ENCODE measurements at places on chromosomes 2 and 18. TPM values are rescaled to one million over a fixed set of nuclear protein-coding genes. Genes with fewer than 3 reads are reported as not detected.

GRCh38 chr18:31774962-31775361 lies 14.3 kb upstream of the SLC25A52 start:
- no peak overlapping the region for H3K4me3 ChIP-seq
- H3K27ac ChIP-seq = no peak overlapping the region
- no peaks in the 10 kb centered on the region for H3K4me1 ChIP-seq
- DNase-seq = no peak

DNA sequence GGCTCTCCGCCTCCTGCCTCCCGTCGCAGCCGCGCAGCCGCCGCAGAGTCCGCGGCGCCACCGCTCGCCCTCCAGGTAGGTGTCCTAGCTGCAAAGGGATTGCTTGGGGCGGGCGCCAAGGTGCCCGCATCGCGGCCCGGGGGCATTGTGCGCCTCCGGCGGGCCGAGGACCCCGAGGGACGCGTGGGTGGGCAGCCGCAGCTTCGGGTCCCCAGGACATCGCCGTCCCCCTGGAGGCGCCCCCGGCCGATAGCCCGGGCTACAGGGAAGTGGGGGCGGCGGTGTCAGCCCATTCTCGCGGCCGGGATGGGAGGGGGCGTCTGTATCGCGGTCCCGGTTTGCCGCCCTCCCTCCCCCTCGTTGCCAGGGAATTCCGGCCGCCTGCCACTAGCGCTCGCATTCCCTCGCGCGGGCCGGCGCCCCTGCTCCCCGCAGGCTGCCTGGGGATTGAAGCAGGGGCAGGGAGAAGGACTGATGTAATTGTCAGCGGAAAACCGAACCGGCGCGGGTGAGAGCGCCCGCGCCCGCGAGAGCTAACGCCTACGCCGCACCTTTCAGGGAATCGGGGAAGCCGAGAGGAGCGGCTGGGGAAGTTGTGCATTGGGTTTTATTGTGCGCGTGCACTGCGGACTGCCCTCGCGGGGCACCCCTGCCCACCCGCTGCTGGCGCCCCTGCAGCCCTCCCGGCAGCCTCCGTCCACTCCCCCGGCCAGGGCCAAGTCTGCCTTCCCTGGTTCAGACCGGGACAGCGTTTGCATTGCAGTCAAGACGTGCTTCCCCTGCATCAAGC lies 483 bp downstream of the OSBPL6 start:
- peaks cover 42% of the 10 kb centered on the region for H3K27me3 ChIP-seq
- H3K4me3 ChIP-seq = peak overlapping the region; percentile 48
- no peak overlapping the region for H3K27ac ChIP-seq
- no peaks in the 10 kb centered on the region for H3K36me3 ChIP-seq
- H3K4me1 ChIP-seq = peaks cover 19% of the 10 kb centered on the region

GRCh38 chr18:63158676-63159291 lies 160.8 kb downstream of the BCL2 start:
- peaks cover 2% of the 10 kb centered on the region for H3K36me3 ChIP-seq
- peak; percentile 80 for DNase-seq
- H3K4me1 ChIP-seq = peaks cover 98% of the 10 kb centered on the region
- H3K27ac ChIP-seq = peak overlapping the region; percentile 97
- H3K4me3 ChIP-seq = no peak overlapping the region
- H3K27me3 ChIP-seq = no peaks in the 10 kb centered on the region

DNA sequence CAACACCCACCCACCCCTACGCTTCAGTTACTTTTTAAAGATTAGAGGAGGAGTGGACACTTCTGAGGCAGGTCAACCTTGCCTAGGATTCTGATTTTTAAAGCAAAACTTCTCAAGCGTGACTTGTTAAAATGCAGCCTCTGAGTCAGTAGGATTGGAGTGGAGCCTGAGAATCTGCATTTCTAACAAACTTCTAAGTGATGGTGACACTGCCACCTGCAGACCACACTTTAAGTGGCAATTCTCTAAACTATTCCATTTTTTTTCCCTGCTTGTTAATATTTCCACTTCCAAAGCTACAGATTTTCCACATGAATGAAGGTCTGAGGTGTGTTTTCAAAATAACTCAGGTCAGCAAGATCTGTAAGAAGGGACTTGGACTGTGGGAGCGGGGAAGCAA lies 171.1 kb upstream of the CCDC150 start:
- H3K27ac ChIP-seq = no peak overlapping the region
- H3K36me3 ChIP-seq = no peaks in the 10 kb centered on the region
- DNase-seq = no peak
- no peak overlapping the region for H3K4me3 ChIP-seq
- H3K4me1 ChIP-seq = peaks cover 4% of the 10 kb centered on the region

GRCh38 chr18:58161659-58162058 lies 117.6 kb downstream of the NEDD4L start:
- H3K4me1 ChIP-seq = no peaks in the 10 kb centered on the region
- no peak for DNase-seq
- no peaks in the 10 kb centered on the region for H3K36me3 ChIP-seq

DNA sequence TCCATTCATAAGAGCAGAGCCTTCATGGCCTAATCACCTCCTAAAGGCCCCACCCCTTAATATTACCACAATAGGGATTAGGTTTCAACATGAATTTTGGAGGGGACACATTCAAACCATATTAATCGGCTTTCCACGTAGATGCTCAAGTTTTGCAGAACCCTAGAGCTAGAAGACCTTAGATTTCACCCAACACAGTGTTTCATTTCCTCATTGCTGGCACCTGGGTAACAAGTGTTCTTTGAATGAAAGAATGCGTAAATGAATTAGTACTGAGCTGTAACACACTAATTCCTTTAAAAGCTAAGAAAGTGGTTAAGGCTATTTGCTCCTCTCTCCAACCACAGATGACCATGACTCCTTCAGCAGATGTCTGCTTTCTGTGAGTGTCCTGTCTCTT lies 252.5 kb downstream of the SMAD2 start:
- peak overlapping the region; percentile 42 for H3K27ac ChIP-seq
- no peaks in the 10 kb centered on the region for H3K36me3 ChIP-seq
- H3K27me3 ChIP-seq = no peaks in the 10 kb centered on the region
- DNase-seq = no peak
- no peak overlapping the region for H3K4me3 ChIP-seq
- peaks cover 29% of the 10 kb centered on the region for H3K4me1 ChIP-seq

DNA sequence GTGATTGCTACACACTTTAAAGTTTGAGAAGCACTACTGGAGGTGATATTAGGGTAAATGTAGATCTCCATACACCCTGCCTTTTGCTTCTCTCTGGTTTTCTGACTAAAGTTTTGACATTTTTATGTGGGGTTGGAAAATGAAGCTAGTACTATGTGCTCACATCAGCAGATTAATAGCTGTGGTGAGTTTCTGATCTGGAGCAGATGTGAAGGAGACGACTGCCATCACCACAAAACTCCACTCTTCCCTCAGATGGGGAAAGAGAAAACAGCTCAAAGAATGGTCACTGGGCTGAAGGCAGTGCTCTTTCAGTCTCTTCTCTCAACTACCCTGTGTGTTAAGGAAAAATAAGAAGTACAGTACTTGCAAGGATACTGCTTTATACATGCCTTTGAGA lies 37.2 kb downstream of the PLEKHA3 start:
- H3K4me1 ChIP-seq = no peaks in the 10 kb centered on the region
- no peaks in the 10 kb centered on the region for H3K27me3 ChIP-seq
- no peak overlapping the region for H3K27ac ChIP-seq
- H3K36me3 ChIP-seq = peaks cover 2% of the 10 kb centered on the region
- H3K4me3 ChIP-seq = no peak overlapping the region
- no peak for DNase-seq

The IL36G gene
- total RNA-seq = not detected

The SP110 gene
- total RNA-seq = 280 TPM

DNA sequence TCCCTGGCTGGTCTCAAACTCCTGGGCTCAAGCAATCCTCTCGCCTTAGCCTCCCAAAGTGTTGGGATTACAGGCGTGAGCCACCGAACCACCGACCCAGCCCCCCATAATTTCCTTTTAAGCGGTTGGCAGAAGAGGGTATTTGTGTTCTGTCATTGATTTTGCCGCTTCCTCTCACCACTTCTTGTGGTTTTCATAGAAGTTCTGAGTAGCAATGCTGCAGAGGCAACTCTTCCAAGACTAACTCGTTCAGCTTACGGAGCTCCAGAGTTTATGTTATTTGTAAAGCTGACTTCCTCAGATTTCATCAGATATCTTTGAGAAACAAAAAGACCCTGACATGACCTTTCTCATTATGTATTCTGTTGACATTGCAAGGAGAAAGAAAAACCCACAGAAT lies 261.4 kb upstream of the KCNJ3 start:
- no peak for DNase-seq
- H3K36me3 ChIP-seq = no peaks in the 10 kb centered on the region
- no peak overlapping the region for H3K4me3 ChIP-seq
- no peaks in the 10 kb centered on the region for H3K27me3 ChIP-seq

The MARCHF4 gene
- not detected for total RNA-seq

- H3K36me3 ChIP-seq = no peaks in the 10 kb centered on the region
- no peaks in the 10 kb centered on the region for H3K4me1 ChIP-seq
- H3K27me3 ChIP-seq = no peaks in the 10 kb centered on the region
- no peak for DNase-seq
Measured at GRCh38 chr18:74622072-74622471, 24.4 kb downstream of the ZNF407 start.

- no peak for DNase-seq
- no peaks in the 10 kb centered on the region for H3K36me3 ChIP-seq
- H3K4me3 ChIP-seq = no peak overlapping the region
- no peaks in the 10 kb centered on the region for H3K4me1 ChIP-seq
Measured at GRCh38 chr2:122515731-122516290, 760.4 kb downstream of the TSN start.

GRCh38 chr2:147353072-147353381 lies 491.8 kb upstream of the ACVR2A start:
- no peaks in the 10 kb centered on the region for H3K27me3 ChIP-seq
- no peak for DNase-seq
- no peak overlapping the region for H3K27ac ChIP-seq
- no peaks in the 10 kb centered on the region for H3K36me3 ChIP-seq
- H3K4me1 ChIP-seq = no peaks in the 10 kb centered on the region
- no peak overlapping the region for H3K4me3 ChIP-seq

DNA sequence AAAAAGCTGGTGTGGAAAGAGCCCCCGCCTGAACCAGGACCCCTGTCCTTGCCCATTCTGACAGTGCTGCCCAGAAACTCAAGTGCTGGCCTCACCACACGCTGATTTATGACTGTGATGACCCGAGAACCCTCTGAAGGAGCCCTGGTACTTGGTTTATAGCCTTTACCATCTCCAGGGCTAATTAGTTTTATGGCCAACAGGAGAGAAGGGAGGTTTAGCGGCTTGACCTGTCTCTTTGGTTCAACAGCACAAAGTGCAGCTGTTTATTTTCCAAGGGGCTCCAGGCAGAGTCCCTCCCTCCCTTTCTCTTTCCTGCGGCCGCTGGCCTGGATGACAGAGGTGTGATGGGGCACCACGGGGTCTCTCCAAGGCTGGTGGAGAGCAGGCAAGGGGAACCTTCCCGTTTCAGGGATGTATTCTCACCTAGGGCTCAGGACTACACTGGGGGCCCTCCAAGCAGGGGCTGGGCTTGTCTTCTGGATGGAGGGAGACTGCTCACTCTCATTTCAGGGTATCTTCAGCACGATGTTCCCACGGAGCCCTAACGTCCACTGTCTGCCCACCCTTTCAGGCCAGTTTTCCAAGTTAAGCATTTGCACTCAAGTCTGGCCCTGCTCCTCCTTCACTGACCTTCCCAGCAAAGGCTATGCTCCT lies 174.2 kb upstream of the GLI2 start:
- H3K27ac ChIP-seq = no peak overlapping the region
- DNase-seq = no peak
- H3K4me1 ChIP-seq = no peaks in the 10 kb centered on the region

- DNase-seq = no peak
- no peak overlapping the region for H3K27ac ChIP-seq
- H3K4me1 ChIP-seq = no peaks in the 10 kb centered on the region
- no peaks in the 10 kb centered on the region for H3K27me3 ChIP-seq
- no peak overlapping the region for H3K4me3 ChIP-seq
Measured at GRCh38 chr2:239564587-239564986, 163.8 kb upstream of the HDAC4 start.

GRCh38 chr2:43075811-43076585 lies 150.4 kb downstream of the ZFP36L2 start:
- no peaks in the 10 kb centered on the region for H3K27me3 ChIP-seq
- no peak for DNase-seq
- H3K36me3 ChIP-seq = no peaks in the 10 kb centered on the region
- H3K4me1 ChIP-seq = no peaks in the 10 kb centered on the region
- no peak overlapping the region for H3K27ac ChIP-seq

DNA sequence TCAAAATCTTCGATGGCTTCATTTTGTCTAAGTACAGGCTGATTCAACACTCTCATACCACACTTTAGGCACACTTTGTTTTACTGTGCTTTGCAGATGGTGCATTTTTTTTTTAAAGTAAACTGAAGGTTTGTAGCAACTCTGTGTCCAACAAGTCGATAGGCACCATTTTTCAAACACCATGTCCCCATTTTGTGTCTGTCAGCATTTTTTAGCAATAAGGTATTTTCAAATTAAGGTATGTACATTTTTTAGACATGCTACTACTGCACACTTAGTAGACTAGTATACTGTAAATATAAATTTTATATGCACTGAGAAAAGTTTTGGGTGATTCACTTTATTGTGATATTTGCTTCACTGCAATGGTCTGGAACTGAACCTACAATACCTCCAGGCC lies 44.4 kb downstream of the ORC4 start:
- H3K36me3 ChIP-seq = peaks cover 21% of the 10 kb centered on the region
- no peak overlapping the region for H3K4me3 ChIP-seq
- no peak overlapping the region for H3K27ac ChIP-seq
- H3K4me1 ChIP-seq = no peaks in the 10 kb centered on the region

DNA sequence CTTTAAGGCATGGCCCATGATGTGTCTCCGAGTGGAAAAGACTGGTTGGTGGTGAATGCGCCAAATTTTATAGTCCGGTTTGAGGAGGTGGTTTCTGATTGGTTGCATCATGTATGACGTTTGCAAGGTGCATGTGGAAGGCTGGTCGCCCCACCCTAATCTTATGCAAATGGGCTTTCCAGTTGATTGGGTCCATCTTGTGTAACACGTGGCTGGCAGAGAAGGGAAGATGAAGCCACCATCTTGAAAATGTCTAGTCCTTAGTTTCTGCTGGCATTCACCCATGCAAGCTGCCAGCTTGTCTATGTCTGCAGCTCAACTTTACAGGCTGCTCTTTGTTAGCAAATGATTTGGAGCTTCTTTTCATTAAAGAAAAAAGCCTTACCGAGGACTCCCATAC lies 132.2 kb downstream of the PIK3C3 start:
- H3K4me3 ChIP-seq = no peak overlapping the region
- H3K4me1 ChIP-seq = no peaks in the 10 kb centered on the region
- H3K36me3 ChIP-seq = peaks cover 7% of the 10 kb centered on the region
- H3K27ac ChIP-seq = no peak overlapping the region
